Stimulated activated CD8-positive, alpha-beta memory T cell treated with anti-CD3 and anti-CD28 coated beads, Interleukin-15, amount 100 ng/mL, for 1 hour (primary cell): ENCODE measurements at places on chromosomes 13 and 19.

GRCh38 chr13:34623331-34623730, 318.7 kb upstream of the NBEA start:
- no peak for DNase-seq

DNA sequence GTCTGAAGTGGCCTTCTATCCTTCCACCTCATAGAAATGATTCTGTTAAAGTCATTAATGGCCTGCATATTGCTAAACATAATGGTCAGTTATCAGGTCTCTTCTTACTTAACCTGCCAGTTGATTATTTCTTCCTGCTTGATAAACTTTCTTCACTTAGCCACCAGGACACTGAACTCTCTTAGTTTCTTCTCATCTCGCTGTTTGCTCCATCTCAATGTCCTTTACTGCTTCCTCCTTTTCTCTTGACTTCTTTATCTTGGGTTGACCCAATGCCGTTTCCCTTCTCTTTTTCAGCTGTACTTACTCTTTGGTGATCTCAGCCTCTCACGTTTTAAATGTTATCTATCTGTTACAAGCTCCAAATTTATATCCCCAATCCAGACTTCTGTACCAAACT, 17.1 kb upstream of the CLC start:
- no peak for DNase-seq

- DNase-seq = no peak
Measured at GRCh38 chr13:54658771-54659170, 1630.2 kb downstream of the OLFM4 start.

- no peak for DNase-seq
Measured at GRCh38 chr19:41546386-41546789, 29.6 kb upstream of the CEACAM21 start.

GRCh38 chr13:111626371-111627305, 306.2 kb downstream of the TEX29 start:
- no peak for DNase-seq

GRCh38 chr13:49649963-49650312, 21.6 kb downstream of the ARL11 start:
- no peak for DNase-seq

GRCh38 chr13:46307554-46307953, 79.5 kb downstream of the RUBCNL start:
- DNase-seq = no peak

GRCh38 chr13:96229356-96229755, 139.4 kb downstream of the HS6ST3 start:
- no peak for DNase-seq

DNA sequence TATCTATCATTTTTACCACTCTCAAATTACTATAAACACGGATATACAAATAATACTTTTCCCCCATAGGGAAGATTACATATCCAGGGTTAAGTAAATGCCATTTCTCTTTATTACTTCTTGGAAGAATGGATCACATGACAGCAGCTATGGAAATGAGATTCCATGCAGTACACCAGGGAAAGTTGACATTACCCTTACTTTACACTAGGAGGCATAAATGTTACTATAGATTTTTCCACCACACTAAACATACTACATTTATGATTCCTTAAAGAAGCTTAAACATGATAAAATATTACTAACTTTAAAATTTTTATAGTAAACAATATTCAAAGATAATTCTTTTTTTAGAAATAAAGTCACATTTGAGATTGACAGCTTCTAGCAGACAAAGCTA, 611.4 kb downstream of the PCDH9 start:
- DNase-seq = no peak

DNA sequence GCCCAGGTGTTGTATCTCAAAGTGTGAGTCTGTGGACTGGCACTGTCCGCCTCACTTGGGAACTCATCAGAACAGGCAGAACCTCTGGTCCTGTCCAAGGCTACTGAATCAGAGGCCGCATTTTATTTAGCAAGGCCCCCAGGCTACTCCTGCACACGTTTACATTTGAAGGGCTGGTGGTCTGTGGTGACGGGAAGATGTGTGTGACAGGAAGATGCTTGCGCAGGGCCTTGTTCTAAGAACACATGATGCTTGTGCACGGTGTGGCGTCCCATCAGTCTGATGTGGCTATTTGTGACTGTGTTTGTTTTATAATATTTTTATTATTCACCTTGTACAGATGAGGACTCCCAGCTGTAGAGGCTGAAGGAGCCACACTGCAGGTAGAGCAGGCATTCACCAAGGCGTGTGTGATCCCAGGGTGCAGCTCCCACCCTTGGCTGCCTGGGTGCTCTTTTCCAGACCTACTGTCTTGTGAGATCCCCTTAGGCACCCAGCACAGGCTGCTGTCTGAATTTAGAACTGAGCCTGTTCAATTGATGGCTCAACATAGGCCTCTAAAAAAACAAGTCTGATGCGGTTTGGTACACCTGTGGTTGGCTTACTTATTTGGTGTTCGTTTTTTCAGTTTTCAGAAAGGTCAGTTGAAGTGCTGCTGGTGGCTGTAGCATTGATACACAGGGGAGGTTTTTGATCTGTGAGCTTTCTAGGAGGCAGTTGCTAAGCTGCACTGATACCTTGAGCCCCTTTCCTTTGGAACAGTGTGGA, 3.1 kb downstream of the SLC25A15 start:
- no peak for DNase-seq

DNA sequence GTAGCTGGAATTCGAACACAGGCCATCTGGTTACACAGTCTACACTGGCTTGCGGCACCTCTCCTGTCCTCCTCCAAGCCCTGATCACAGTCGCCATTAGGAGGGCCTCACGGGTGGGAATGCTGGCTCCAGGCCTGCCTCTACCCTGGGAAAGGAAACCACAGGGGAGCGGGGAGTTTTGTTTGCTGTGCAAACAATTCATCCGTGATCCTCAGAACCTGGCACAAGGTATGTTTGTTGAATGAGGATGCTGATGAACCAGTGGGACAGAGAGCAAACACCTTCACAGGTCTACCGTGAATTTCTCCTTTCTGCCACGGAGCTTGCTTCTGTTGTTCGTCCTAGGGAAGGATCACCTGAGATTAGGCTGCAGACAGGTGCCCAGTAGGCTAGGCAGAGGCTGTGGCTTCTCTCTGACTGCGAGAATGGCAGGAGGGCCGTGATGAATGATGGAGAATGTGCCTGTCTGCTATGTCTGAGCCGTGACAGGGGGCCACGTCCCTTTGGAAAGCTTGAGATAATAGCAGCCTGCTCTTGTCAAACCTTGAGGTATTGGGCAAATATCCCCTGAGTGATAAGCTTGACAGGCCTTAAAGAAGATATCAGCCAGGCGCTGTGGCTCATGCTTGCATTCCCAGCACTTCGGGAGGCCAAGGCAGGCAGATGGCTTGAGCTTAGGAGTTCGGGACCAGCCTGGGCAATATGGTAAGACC, 36.7 kb downstream of the PIN1 start:
- no peak for DNase-seq

DNA sequence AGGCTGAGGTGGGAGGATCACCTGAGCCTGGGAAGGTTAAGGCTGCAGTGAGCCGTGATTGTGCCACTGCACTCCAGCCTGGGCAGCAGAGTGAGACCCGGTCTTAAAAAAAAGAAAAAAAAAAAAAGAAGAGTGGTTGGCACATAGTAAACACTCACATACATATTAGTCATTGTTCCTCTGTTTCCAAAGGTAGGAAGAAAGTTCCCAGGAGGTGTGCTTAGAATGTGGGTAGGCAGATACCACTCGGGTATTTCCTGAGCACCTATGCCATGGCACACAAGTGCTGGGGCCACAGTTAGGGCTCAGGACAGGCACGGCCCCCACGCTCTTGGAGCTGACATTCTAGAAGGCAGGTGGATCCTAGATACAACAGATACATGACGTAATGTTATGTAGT, 41.4 kb downstream of the SIPA1L3 start:
- no peak for DNase-seq

- no peak for DNase-seq
Measured at GRCh38 chr13:68719815-68720214, 1387.8 kb upstream of the ATXN8OS start.
